ENCODE measurements at places on chromosomes 4 and X.

GRCh38 chrX:120999413-120999812 is 13.9 kb upstream of the CT47A1 start:
- no peak for DNase-seq

DNA sequence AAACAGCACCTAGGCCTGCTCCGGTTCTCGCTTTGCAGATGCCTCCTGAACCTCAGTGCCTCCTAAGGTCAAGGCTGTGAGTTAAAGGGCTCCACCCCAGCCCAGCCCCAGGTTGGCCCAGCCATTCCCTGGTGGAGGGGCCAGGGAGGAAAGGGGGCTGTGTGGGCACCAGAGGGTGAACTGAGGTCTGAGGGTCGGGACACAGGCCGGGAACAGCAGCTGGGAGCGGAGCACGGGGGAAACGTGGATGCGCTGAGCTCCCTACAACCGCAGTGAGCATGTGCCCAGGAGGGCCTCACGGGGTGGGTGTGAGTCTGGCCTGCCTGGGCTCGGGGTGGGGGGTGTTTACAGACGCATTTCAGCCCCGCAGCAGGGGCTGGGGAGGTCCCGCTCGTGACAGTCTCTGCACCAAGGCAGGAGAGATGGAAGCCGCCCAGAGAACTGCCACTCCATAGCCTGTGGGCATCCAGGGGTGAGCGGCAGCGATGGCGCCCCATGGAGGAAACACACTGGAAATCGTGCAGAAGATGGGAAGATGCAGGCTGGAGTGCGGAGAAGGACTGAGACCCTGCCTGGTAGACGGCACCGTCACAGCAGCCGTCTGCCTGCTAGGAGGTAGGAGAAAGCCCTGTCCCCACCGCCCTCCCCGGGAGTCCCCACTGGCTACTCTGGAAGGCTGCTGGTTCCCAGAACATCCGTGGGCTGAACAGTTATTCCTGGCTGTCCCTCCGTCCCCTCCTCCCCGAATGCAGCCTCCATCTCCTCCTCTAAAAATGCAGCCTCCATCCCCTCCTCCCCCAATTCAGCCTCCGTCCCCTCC is 9.9 kb upstream of the SLC25A6 start:
- no peak for DNase-seq

DNA sequence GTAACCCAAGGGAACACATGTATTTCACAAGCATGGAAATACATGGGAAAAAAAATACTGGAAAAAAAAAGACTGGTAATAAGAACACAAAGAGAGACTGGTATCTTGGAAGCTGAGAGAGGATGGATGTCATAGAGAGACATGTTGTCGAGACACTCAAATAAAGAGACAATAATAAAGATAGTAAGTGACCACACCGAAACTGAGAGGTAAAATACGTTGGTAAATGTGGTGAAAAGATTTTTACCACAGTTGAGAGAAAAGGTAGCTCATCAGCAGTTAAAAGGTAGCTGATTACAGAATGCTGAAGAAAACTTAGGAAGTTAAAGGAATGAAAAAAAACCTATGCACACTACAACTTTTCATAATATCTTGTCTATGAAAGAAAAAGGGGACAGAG is 81.1 kb downstream of the ARAP2 start:
- no peak for DNase-seq

- no peak for DNase-seq
Observed at GRCh38 chr4:130335417-130336194, 1239.7 kb downstream of the C4orf33 start.

DNA sequence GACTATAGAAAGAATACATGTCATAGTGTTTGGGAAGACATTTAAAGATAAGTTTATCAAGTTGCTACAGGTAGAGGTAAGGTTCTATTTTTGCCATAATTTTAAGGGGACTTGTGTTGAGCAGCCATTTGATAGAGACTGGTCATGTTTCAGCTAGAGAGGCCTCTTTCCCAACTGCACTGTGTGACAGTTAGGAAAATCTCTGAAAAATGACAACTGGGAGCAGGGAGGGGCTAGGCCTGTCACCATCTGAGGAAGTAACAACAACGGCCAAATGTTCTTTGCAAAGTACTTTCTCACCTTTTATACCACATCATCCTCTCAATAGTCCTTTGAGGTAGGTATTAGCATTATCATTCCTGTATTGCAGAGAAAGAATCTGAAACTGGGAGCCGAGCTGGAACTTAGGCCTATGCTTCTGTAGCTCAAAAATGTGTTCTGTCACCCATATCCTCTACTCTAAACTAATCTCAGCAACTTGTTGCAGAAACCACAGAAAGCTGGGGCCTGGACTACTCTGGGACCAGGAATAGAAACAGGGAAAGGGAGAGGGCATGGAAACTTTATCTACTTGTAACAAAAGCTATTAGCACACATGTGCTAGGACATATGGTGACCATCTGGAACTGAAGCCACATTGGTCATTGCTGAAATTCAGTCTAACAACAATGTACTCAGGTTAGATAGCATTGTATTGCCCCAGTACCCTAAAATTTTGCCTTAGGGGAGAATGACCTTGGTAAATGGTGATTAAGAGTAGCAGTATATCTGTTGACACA is 198.9 kb downstream of the MID1IP1 start:
- DNase-seq = no peak

- no peak for DNase-seq
Observed at GRCh38 chrX:24151513-24151912, 2.0 kb downstream of the ZFX start.

GRCh38 chrX:74104356-74105015 is 199.5 kb upstream of the ZCCHC13 start:
- no peak for DNase-seq

DNA sequence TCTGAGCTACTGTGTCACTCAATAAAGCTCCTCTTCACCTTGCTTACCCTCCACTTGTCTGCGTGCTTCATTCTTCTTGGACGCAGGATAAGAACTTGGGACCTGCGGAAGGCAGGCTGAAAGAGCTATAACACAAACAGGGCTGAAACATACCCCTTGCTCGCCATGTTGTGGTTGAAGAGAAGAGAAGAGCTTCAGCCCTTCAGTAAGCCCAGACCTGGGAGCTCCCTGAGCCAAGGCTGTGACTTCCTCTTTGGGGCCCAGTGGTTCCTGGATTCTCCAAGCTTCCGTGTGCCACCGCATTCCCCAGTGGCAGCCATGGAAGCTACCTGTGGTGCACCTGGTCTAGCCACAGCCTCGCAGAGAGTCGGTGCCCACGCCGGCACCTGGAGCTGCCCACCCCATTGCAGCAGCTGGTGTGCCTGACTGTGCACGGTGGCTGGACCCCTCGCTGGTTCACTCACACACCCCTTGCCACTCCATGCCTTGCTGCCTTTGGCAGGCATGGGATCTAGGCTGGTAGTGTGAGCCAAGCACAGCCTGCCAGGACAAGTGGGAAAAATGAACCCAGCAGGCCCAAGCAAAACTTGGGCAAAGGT is 160.6 kb downstream of the EVC2 start:
- no peak for DNase-seq

- no peak for DNase-seq
Observed at GRCh38 chrX:17494216-17494615, 119.2 kb downstream of the NHS start.

- DNase-seq = no peak
Observed at GRCh38 chrX:125198546-125198945, 121.1 kb upstream of the TEX13C start.

GRCh38 chrX:110056419-110056818 is 53.5 kb downstream of the TMEM164 start:
- no peak for DNase-seq

GRCh38 chr4:154626793-154627484 is 14.5 kb upstream of the FGG start:
- peak; percentile 14 for DNase-seq

GRCh38 chr4:101886826-101887225 is 96.3 kb downstream of the BANK1 start:
- no peak for DNase-seq

DNA sequence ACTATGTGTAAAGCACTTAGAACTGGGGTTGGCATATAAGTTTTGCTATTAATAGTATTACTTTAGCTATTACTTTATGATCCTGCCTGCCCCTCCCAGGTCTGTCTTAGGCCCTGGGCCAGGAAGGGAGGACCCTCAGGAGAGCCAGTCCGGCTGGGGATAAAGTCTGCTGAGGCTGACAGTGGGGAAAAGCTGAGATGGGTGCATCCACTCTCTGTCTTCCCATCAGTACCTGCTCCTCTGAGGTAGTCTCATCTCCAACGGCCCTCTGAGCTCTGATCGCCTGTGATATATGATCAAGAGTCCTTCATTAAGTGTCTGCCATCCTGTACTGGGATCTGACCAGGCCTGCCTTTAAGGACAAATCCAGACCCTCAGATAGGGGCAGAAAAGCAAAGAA is 156.5 kb upstream of the PJA1 start:
- no peak for DNase-seq

- DNase-seq = no peak
Observed at GRCh38 chr4:122000849-122001248, 49.0 kb upstream of the TRPC3 start.

DNA sequence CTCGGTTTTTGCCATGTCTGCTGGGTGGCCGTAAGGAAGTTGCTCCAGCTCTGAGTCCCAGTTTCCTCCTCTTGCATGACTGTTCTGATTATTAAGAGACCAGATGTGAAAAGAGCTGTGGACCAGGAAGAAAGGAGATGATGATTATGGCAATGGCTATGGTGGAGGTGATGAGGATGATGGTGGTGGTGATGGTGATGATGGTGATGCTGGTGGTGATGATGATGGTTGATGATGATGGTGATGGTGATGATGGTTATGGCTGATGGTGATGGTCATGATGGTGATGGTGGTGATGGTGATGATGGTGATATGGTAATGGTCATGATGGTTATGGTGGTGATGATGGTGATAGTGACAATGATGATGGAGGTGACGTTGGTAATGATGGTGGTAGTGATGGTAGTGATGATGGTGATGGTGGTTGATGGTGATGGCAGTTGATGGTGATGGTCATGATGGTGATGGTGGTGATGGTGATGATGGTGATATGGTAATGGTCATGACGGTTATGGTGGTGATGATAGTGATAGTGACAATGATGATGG is 107.8 kb upstream of the NKX1-1 start:
- DNase-seq = no peak

DNA sequence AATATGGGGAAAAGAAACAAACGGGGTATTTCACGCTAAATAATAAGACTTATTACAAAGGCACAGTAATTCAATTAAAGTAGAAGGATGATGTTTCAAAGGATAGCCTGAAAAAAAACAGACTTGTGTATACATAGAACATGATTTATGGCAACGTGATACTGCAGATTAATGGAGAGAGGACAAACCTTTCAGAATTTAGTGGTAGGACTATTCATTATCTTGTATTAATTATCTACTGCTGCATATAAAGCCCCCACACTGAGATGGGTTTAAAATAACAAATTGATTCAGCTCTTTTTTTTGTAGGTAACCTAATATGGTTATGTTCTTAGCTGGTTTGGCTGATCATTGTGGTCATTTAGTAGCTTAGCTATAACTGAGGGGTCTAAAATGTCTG is 1269.0 kb downstream of the FSTL5 start:
- DNase-seq = no peak

GRCh38 chrX:129524250-129524850 is 1.1 kb upstream of the SMARCA1 start:
- no peak for DNase-seq

DNA sequence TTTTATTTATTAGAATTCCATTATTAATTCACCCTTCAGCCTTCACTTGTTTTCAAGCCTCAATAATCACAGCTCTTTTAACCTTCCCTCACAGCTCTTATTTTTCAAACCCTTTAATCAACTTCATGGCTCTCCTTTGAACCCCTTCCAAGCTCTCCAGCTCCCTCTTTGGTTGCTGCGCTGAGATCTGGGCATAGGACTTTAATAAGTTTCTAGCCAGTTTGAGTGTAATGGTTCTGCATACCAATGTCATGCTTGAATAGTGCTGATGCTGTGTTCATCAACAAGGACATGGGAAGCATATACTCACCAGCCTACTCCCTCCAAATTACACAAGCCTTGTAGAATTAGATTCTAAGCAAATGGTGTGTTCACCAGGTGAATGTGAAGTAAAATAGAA is 3.5 kb upstream of the RNF212 start:
- no peak for DNase-seq

DNA sequence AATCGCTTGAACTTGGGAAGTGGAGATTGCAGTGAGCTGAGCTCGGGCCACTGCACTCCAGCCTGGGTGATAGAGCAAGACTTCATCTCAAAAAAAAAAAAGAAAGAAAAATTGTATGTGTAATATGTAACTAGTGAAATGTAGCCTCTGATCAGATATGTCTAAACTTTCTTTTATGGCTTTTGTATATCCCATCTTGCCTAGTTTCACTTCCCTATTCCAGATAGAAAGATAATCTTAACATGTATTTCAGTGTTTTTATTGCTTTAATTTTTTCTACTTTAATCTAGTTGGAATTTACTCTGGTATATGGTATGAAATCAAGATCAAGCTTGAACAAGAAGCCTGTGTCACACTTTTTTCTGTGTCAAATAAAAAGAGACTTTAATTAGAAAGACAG is 1.9 kb upstream of the ZNF41 start:
- DNase-seq = no peak

- no peak for DNase-seq
Observed at GRCh38 chr4:6322067-6322760, 52.6 kb downstream of the WFS1 start.

GRCh38 chrX:84216881-84217280 is 28.9 kb upstream of the RPS6KA6 start:
- no peak for DNase-seq

GRCh38 chr4:110618581-110619462 is 4.1 kb downstream of the PITX2 start:
- no peak for DNase-seq

- DNase-seq = no peak
Observed at GRCh38 chr4:152964335-152964734, 28.2 kb downstream of the FHDC1 start.

GRCh38 chr4:123996718-123997510 is 600.3 kb downstream of the SPRY1 start:
- no peak for DNase-seq

DNA sequence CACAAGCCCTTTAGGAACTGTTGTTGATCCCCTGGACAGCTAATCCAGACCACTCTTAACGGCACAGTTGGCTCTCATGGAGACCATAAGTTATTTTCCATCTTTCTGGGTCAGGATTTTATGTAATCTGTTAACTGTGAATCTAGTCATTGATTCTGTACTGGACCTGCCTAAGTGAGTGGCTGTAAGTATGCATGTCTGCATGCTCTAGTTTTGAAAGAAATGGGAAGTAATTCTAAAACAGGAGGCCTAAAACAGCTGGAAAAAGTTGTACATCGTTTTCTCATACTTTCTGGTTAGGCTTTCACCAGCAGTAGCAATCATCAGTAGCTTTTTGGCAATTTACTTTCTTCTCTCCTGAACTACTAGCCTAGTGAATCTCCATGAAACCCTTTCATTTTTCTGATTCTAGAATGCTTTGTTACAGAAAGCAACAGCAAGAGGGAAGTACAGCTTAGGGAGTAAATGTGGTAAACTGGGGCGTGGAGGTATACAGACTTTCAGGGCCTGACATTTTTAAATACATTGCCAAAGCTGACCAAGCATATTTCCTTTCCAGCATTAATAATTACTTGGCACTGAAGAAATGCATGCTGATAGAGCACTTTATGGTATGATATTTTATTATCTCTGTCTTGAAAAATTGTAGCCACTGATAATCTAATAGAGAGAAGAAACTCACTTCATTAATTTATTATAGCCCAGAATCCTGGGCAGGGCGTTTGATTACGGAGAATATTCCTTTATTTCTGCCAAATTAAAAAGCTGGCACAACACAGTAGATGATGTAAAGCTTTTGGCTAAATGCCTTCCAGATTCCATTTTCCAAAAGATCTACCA is 202.7 kb downstream of the BANK1 start:
- DNase-seq = no peak

- no peak for DNase-seq
Observed at GRCh38 chrX:108307132-108308085, 130.8 kb downstream of the COL4A6 start.

GRCh38 chr4:140806163-140806562 is 50.0 kb upstream of the TBC1D9 start:
- DNase-seq = no peak

All from stimulated activated CD4-positive, alpha-beta T cell treated with anti-CD3 and anti-CD28 coated beads, Interleukin-1b, Interleukin-23, amount 100 ng/mL, for 1 hour (primary cell).